CD8-positive, alpha-beta T cell (primary cell): ENCODE measurements at places on chromosomes 1 and 21.

- DNase-seq: no peak
Measured at GRCh38 chr1:27816921-27817630, 13.5 kb upstream of the PPP1R8 start.

DNA sequence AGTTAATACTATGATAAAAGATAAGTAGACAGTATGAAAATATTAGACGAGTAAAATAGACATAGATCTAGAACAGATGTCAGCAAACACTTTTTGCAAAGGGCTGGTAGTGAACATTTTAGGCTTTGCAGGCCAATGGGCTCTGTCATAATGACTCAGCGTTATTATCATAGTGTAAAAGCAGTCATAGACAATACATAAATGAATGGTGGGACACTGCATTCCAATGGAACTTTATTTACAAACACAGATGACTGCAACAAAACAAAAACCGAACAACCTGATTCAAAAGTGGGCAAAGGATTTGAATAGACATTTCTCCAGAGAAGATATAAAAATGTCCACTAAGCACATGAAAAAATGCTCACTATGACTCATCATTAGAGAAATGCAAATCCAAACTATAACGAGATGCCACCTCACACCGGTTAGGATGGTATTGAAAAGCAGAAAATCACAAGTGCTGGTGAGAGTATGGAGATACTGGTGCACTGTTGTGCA lies 7.3 kb downstream of the GSTM5 start:
- DNase-seq: no peak

GRCh38 chr1:39173119-39173994 lies 31.1 kb upstream of the MACF1 start:
- DNase-seq: no peak

DNA sequence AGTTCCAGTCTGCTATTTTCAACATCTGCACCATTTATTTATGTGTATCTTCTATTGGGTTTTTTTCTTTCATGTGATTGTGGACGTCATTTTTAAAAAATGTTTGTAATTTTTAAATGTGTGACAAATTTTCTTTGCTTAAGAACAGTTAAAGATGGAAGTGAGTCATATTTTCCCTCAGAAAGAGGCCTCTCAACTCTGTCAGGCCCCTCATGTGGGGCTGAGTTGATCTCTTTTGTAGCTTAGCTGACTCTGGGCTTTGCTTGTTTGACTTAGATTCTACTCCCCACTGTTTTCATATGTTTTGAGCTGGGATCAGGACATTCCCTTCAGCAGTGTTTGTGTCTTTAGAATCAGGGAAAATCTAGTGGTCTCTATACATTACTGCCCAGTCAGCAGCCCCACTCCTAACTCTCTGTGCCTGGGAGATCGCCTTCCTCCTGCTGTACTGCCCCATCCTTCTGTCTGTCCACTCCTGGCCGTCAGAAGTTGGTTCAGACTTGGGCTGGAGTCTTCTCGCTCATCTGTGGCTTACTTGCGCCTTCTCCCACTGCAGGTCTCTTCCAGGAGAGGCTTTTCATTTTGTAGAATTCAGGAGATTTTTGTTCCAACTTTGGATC lies 137.4 kb downstream of the DYRK1A start:
- DNase-seq: no peak

GRCh38 chr21:33940881-33941245 lies 25.3 kb upstream of the ATP5PO start:
- no peak for DNase-seq

- DNase-seq: no peak
Measured at GRCh38 chr1:219812491-219813203, 115.7 kb downstream of the SLC30A10 start.

DNA sequence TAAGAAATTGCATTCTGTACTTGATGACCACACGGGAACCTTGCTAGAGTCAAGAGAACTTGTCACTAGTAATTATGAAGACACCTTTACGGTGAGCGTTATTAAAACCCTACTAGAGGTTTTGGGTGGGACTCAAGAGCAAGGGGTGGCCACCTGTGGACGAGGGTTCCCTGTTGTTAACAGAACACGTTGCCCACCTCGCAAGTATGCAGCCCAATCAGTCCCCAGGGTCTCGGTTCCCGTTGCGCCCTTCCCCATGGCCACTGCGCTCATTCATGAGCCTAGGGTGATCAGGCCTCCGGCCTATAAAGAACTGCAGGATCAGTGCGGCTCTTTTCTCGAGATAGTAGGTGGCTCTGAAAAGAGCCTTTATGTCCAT lies 30.2 kb upstream of the RNF187 start:
- DNase-seq: no peak

GRCh38 chr1:40710581-40711315 lies 19.2 kb downstream of the NFYC start:
- no peak for DNase-seq

- DNase-seq: no peak
Measured at GRCh38 chr1:191662746-191663145, 495.5 kb upstream of the RGS18 start.

DNA sequence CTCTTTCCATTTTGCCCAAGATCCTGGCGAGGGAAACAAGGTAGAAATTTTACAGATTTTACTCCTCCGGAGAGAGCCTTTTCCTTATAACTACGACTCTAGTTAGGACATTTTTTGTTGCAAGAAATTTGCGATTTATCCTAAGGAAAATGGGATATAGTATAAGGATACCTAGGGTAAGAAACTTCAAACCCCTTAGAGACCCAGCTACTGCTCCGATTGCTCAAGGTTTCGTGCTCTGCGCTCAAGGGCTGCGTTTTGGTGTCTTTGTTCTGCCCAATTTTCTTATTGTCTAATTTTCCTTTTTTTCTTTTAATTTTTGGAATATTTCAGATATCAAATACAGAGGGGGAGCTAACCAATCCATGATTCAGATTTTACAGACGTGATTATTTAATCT lies 1.5 kb downstream of the TTC3 start:
- no peak for DNase-seq

GRCh38 chr21:34522284-34522683 lies 10.3 kb upstream of the KCNE1 start:
- no peak for DNase-seq

DNA sequence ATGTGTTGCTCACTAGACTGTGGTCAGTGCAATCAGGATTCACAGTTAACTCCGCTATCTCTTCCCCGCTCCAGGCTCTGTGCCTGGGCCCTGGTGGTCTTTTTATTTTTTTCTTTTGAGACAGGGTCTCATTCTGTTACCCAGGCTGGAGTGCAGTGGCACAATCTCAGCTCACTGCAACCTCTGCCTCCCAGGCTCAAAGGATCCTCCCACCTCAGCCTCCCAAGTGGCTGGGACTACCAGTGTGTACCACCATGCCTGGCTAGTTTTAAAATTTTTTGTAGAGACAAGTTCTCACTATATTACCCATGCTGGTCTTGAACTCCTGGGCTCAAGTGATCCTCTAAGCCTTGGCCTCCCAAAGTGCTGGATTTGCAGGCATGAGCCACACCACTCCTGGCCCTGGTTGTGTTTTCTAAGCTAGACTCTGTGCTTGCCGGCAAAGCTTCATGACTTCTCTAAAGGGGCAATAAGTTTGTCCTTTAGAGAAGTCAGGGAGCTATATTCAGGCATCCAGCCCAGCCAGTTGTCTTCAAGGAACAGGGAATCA lies 1.4 kb downstream of the RCSD1 start:
- DNase-seq: no peak

GRCh38 chr1:52867087-52867863 lies 24.7 kb downstream of the ZYG11A start:
- DNase-seq: no peak

GRCh38 chr1:153339802-153340201 lies 8.8 kb downstream of the PGLYRP4 start:
- DNase-seq: peak; percentile 32

GRCh38 chr1:246254854-246255253 lies 252.2 kb downstream of the SMYD3 start:
- no peak for DNase-seq

DNA sequence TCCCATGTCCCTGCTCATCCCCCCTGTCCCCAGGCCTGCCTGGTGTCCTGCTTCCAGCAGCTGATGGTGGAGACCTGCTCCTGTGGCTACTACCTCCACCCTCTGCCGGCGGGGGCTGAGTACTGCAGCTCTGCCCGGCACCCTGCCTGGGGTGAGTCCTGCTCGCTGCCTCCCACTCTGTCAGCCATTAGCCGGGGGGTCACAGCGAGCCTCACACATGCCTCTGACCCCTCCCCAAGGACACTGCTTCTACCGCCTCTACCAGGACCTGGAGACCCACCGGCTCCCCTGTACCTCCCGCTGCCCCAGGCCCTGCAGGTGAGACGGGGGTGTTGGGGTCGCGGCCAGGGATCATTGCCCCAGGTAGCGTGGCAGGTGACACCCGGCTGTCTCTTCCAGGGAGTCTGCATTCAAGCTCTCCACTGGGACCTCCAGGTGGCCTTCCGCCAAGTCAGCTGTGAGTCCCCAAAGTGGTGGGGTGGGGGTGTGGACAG lies 10.0 kb downstream of the SCNN1D start:
- DNase-seq: no peak

- DNase-seq: no peak
Measured at GRCh38 chr1:170700842-170701615, 37.1 kb downstream of the PRRX1 start.

GRCh38 chr1:42739753-42740700 lies at the start of gene CLDN19:
Gene CLDN19, minus strand, starts transcription at chr1:42740236. Its CDS starts 173 bp downstream, at chr1:42740063.
- no peak for DNase-seq

DNA sequence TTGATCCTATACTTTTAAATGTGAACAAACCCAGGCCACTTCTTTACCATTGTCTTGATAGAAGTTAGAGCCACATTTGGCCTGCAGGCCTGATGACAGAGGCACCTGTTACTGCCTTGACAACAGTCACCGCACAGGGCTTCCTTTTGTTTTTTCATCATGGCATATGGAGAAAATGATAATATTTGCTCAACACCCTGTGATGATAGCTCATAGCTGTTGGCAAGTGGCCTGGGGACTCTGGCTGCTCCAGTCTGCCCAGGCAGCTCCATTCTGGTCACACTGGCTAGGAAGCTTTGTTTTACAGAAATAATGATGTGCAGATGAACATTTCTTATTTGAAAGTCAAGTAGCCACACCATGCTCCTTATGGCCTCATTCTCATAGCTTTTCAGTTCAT lies 89.6 kb upstream of the GPR88 start:
- no peak for DNase-seq

DNA sequence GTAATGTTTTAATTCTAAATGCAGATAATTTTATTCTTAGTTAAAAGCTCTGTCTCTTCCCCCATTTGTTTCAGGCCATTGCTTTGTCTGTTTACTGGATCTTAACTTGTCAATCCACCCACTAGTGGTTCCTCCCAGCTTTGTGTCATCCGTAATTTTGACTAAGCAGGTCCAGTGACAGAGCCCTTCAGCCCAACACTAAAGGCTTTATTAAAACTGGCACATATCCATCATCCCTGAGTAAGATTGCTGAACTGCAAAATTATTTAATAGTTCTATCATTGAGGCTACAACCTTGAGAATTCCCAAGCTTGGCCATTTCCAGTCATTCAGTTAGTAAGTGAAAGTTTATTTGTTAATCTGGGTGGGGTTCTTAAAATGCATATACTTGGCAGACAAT lies 96.7 kb downstream of the NGF start:
- DNase-seq: no peak

DNA sequence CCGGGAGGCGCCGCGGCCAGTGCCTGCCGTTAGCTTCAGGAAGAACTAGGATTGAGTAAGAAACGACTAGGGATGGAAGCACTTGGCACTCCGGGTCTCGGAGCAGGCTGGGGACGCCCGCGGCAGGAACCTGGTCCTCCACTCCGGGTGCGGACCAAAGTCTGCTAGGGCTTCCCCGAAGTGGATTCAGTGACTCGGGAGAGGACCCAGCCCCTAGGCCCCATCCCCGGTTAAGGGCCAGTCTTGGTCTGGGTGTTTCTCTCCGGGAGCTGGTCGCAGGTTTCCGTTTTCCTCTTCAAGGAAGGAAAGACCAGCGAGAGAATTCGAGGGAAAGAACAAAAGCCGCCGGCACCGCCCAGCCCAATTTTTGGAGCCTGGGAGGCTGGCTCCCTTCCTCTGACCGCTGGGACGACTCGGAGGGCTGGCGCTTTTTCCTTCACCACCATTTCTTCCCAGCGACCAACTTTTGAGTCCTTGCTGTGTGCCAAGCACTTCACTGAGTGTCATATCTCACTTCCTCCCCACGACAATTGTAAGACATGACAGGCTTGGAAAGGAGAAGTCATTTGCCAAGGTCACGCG lies 16.8 kb upstream of the STMN1 start:
- DNase-seq: no peak

DNA sequence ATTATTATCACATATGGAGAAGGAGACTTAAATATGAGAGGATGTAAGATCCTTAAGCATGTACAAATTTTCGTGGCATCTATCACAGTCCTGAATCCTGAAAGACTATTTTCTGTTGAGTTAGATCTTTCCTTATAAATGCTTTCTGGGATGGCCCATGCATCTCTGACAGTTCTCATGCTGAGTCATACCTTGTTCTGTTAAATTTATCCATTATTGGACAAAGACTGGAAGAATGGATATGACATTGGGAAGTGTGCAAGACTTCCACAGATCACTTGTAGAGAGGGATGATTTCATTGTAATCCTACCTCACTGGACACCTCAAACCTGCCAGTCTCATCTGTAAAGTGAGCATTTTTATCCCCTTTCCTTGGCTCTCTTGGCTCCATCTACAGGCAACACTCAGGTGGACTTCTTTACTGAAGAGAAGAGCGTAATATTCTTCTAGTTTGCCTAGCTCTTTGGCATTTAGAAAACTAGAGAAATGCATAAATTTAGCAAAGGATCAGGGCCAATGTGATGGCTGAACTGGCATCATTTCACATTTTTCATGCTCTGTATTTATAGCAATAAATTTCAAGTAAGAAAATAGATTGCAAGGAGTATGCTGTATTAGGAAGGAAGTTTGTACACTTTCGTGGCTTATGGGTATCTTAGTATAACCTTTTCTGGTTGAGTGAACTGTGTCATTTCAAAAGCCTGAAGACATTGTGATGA lies 128.2 kb downstream of the NFIA start:
- no peak for DNase-seq

- no peak for DNase-seq
Measured at GRCh38 chr1:199545780-199546179, 481.7 kb upstream of the NR5A2 start.

DNA sequence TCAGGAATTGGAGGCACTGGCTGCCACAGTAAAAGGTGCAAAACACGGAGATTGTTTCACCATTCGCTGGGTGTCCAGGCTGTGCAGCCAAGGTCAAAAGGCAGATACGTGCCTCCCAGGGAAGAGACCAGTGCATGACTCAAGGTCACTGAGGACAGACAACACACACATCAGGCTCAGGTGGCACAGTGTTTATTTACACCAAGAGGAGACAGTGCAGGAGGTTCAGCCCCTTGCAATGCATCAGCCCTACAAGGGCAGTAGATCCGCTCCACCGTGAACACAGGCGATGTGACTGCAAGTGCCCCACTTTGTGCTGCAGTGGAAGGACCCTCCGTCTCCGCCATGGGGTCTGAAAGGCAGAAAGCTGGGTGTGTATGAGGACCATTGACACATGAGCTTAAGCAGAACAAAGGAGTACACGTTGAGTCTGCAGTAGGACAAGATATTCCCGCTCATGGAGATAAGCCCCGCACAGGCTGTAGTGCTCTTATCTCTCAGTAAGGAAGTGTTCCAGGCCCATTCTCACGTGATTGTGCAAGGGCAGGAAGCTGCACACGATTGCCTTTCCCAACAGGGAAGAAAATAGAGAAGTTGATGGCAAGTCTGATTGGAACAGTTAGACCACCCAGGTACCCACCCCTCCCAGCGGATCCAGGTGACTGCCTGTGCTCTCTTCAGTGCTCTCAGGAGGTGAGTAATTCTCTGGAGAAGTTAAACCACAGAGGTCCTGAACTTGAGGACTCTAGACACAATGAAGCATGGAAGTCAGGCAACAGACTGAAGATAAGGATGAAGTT lies 37.5 kb upstream of the QSOX1 start:
- no peak for DNase-seq
